Regular cardiac myocyte (primary cell): ENCODE measurements at places on chromosomes 3 and 15. TPM values are rescaled to one million over a fixed set of nuclear protein-coding genes. Genes with fewer than 3 reads are reported as not detected.

Gene PEAK1
- total RNA-seq = 47.0 and 93.9 TPM in 2 replicates

Gene EPHB1
- 0.56 and 1.5 TPM in 2 replicates for total RNA-seq

Gene MOBP
- under 0.01 TPM in 1 of 2 replicates, not detected in the other for total RNA-seq

Gene RYR3
- total RNA-seq = under 0.01 and 0.19 TPM in 2 replicates

Gene ACAD11
- 29.9 and 58.3 TPM in 2 replicates for total RNA-seq

Gene PHLDB2
- 61.3 and 83.2 TPM in 2 replicates for total RNA-seq

Gene DPPA2
- not detected in 2 replicates for total RNA-seq
